ENCODE measurements at places on chromosomes 11 and 22.

- no peaks in the 10 kb centered on the region for H3K36me3 ChIP-seq
- H3K4me1 ChIP-seq: peaks cover 5% of the 10 kb centered on the region
- H3K27me3 ChIP-seq: no peaks in the 10 kb centered on the region
- no peak overlapping the region for H3K27ac ChIP-seq
- H3K4me3 ChIP-seq: no peak overlapping the region
These were observed 84.4 kb downstream of the KCNQ1 start for GRCh38 chr11:2529173-2529572.

- H3K4me3 ChIP-seq: no peak overlapping the region
- H3K27ac ChIP-seq: no peak overlapping the region
- H3K4me1 ChIP-seq: peaks cover 10% of the 10 kb centered on the region
- H3K36me3 ChIP-seq: no peaks in the 10 kb centered on the region
- no peaks in the 10 kb centered on the region for H3K27me3 ChIP-seq
These were observed 351.1 kb downstream of the BUD13 start for GRCh38 chr11:116421529-116422185.

- no peaks in the 10 kb centered on the region for H3K27me3 ChIP-seq
- H3K36me3 ChIP-seq: no peaks in the 10 kb centered on the region
- no peak overlapping the region for H3K4me3 ChIP-seq
These were observed 40.7 kb downstream of the JHY start for GRCh38 chr11:122923302-122923701.

DNA sequence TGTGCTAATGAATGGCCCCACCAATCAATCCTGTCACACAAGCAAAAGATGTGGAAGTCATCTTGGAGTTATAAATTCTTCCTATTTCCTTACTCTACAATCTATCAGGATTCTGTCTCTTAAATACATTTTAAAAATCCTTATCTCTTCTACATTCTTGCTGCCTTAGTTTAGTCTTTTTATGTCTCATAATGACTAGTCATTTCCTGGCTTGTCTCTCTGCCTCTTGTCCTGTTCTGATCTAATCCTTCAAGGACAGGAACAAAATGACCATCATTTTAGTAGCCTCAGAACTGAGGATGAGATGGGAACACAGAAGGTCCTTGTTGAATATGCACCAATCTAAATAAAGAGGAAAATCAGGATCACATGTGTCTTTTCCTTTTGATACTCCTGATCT is 56.6 kb upstream of the LIN7C start:
- H3K36me3 ChIP-seq: no peaks in the 10 kb centered on the region
- no peaks in the 10 kb centered on the region for H3K27me3 ChIP-seq

DNA sequence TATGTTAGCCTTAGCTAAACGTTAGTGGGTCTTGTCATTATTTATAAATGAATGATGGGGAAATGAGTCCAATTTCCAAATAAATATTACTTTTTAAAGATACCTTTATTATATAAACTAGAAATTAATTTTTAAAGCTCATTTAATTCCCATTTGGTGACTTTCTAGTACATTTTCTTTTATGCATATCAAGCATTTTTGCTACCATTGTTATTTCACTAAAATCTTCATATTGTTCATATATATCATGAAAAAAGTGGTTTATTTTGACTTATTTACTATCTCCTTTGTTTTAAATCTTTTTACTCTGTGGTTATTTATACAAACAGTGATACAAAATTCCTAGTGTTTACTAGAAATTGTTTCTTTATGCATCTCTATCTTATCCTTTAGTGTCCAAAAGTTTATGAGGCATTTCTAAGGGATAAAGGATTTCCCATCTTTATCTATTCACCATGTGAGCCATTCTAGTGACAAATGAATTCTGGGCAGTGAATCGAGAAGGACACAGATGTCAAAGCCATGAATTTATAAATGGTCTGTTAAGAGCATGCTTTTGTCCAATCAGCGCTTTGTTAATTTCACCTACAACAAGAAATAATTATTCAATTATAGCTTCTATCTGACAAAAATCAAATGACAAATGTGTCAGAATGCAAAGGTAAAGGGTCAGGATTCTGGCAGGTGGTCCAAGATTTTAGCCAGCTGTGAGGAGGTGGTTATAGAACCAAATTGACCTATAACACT is 70.6 kb downstream of the PRMT3 start:
- no peaks in the 10 kb centered on the region for H3K36me3 ChIP-seq
- H3K27ac ChIP-seq: no peak overlapping the region
- H3K4me3 ChIP-seq: no peak overlapping the region

GRCh38 chr11:88320149-88320559 is 17.4 kb downstream of the CTSC start:
- no peaks in the 10 kb centered on the region for H3K27me3 ChIP-seq
- no peak overlapping the region for H3K27ac ChIP-seq
- no peak for DNase-seq
- H3K36me3 ChIP-seq: no peaks in the 10 kb centered on the region
- H3K4me1 ChIP-seq: peaks cover 2% of the 10 kb centered on the region

GRCh38 chr11:69483170-69483569 is 1.7 kb downstream of the LINC01488 start:
- no peaks in the 10 kb centered on the region for H3K4me1 ChIP-seq
- no peak overlapping the region for H3K27ac ChIP-seq
- no peaks in the 10 kb centered on the region for H3K36me3 ChIP-seq

All from mesendoderm (in vitro differentiated cells).